NCI-H1694 treated with DMSO at 0.1 percent for 48 hours (cell line): ENCODE measurements at places on chromosomes 12 and 14.

DNA sequence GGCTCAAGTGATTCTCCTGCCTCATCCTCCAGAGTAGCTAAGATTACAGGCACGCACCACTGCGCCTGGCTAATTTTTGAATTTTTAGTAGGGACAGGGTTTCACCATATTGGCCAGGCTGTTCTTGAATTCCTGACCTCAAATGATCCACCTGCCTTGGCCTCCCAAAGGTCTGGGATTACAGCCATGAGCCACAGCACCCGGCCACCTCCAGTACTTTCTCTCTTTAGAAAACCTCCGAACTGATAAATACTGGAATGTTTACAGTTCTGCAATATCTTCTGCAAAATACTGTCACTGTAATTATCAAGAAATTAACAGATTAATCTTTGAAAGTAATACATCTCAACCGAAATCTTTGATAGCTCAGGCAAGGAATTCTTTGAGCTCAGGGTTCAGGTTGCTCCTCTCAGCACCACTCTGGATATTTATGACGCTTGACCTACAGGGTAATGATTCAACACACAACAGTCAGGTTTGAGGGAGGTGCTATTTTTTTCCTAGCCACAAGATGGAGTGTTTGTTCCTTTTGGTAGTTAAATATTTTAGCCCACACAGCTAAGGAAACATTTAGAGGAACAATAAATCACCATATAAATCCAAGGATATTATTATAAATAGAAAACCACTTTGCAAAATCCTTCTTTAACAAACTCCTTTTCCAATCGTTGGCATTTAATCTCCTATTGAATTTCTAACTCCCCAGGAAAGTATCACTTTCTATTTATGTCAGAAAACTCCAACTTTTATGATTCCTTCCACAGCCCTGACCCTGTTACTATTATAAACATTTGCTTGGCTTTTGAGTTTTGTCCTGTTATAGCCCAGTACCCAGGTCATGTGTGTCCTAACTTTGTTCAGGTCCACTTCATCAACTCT, 48.6 kb upstream of the GTF2A1 start:
- peak; percentile 91 for DNase-seq

DNA sequence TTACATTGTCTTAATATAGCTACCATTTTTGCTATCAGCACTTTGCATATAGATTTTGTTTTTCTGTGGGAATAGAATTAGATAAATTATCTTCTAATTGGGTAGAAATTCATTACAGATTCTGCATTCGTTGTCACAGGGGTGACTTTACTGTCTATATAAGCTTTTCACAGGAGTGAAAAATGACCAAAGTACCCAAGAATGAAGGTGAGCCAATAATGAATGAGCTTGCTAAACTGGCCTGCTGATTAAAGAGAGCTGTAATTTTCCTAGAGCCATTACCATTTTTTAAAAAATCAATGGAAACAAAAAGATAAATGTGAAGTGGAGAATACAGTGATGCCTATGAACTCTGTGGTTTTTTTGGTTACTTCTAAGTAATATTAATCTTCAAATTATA, 504.6 kb downstream of the RPL10L start:
- DNase-seq = no peak

DNA sequence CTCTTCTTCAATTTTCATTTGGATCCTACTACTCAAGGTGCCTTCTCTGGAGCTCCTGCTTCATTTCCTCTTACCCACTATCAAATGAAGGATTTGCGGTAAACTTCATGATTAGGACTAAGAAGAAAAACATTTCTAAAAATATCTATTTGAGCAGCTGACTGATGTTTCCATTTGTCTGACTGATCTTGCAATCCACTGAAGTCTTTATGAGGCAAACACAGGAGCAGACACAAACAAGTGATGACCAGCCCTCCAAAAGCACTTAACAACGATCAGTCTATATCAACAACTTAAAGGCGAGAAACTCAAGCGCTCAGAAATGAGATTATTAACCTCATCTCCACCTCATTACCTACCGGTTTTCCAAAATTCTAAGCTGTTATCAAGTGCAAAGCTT, 26.2 kb downstream of the OSBPL8 start:
- DNase-seq = no peak

DNA sequence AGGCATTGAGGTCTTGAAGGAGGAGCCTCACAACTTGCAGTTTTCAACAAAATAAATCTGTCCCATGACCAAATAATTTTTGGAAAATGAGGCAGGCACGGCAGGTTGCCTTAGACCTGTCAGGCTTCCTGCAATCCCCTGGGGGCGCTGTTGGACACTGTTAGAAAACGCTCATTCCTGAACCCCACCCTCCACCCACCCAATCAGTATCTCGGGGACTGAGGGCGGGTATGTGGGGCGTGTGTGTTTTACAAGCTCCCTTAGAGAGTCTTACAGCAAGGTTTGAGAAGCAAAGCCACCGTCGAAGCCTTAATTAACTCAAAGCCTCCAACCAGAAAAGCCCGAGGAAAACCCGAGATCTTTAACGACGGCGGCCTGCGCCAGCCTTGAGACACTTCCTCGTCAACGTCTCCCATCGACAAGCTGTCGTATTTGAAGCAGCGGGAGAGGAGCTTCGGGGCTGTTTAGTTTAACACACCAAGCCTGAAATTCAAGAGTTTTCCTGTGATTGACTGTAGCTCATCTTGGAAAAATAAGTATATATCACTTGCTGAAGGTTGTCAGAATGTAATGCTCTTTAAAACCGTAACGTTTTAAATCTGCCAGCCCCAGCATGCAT, 123.0 kb downstream of the GLT1D1 start:
- DNase-seq = no peak

DNA sequence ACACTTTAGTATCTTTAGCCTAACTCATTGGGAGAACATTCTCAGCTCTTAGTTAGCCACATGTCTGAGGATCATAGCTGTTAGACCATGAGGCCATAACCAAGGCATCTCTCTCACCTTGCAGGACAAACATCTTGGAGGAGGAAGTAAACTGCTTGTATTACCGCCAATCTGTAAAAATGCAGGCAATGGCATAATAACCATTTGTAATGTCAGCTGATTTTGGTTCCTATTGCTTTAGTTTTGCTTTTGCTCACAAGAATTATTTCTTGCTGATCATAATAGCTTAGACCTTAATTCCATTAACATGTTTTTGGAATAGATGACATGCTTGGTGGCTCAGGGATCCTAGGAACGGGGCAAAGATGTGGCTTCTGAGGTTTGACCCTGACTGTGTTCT, 16.4 kb upstream of the GSG1 start:
- no peak for DNase-seq

GRCh38 chr14:97687944-97688630, 890.9 kb downstream of the VRK1 start:
- DNase-seq = no peak

GRCh38 chr14:70149596-70150165, 39.1 kb downstream of the SLC8A3 start:
- DNase-seq = no peak

- no peak for DNase-seq
Measured at GRCh38 chr12:2803635-2804392, 8.7 kb upstream of the ITFG2 start.

GRCh38 chr12:122830517-122831214, 4.6 kb upstream of the HIP1R start:
- no peak for DNase-seq

- no peak for DNase-seq
Measured at GRCh38 chr14:51725061-51725460, 73.4 kb downstream of the FRMD6 start.

DNA sequence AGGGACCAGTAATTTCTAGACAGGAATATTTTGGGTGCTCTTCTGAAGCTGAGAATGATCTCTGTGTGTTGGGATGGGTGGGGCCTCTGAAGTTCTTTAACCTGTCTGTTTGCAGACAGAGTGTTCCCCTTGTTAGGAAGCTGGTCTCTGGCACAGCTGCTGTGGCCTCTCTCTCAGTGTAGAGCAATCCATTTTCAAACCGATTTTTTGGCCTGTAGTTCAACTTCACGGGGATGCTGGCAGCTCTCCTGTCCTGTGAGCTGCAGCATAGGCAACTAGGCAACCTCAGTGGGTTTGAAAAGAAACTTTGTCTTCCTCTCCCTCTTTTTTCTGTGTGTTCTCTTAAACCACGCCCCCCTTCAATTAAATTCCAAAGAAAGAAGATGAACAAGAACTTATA, 69.1 kb downstream of the SMOC1 start:
- no peak for DNase-seq

GRCh38 chr12:46271863-46272262, 3.0 kb upstream of the SLC38A1 start:
- no peak for DNase-seq

GRCh38 chr12:85720308-85721033, 115.7 kb downstream of the RASSF9 start:
- DNase-seq = no peak
